ENCODE measurements at places on chromosomes 7 and 10.

DNA sequence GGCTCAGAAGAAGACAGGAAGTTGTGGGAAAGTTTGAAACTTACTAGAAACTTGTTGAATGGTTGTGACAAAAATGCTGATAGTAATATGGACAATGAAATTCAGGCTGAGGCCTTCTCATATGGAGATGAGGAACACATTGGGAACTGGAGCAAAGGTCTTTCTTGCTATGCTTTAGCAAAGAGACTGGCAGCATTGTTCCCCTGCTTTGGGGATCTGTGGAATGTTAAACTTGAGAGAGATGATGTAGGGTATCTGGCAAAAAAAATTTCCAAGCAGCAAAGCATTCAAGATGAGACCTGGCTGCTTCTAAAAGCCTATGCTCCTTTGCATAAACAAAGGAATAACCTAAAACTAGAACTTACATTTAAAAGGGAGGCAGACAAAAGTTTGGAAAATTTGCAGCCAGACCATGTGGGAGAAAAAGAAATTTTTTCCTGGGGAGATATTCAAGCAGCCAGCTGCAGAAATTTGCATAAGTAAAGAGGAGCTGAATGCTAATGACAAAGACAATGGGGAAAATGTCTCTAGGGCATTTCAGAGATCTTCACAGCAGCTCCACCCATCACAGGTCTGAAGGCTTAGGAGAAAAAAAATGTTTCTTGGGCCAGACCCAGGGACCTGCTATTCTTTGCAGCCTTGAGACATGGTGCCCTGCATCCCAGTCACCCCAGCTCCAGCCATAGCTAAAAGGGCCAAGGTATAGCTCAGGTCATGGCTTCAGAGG is 16.5 kb upstream of the KCND2 start:
- no peak for DNase-seq

GRCh38 chr7:24713850-24714675 is 43.2 kb downstream of the GSDME start:
- DNase-seq, result no peak

- DNase-seq, result no peak
Measured at GRCh38 chr10:5434017-5434753, 21.8 kb downstream of the NET1 start.

GRCh38 chr7:139580435-139580834 is 57.0 kb downstream of the CLEC2L start:
- DNase-seq, result no peak

DNA sequence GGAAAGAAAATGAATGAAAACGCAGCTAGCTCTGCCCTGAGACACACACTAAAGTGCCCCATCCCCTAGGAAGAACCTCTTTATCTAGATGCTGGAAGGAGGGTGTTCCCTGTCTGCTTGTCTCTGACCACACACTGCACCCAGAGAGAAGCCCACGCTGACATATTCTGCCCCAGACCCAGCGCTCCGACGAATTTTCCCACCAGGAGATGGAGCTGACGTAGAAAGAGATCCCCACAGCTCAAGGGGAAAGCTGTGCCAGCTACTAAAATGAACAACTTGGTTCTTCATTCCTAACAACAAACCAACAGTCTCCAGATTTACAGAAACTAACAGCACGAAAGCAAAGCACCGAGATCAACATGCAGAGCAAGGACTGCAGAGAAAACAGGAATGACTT is 73.3 kb downstream of the KIAA1549 start:
- no peak for DNase-seq

- no peak for DNase-seq
Measured at GRCh38 chr7:128030263-128030653, 979 bp downstream of the LRRC4 start.

Measured in activated CD8-positive, alpha-beta memory T cell treated with anti-CD3 and anti-CD28 coated beads, Interleukin-2, amount 50 U/mL, for 4 hours (primary cell).